ENCODE measurements at places on chromosomes 1 and 21.

DNA sequence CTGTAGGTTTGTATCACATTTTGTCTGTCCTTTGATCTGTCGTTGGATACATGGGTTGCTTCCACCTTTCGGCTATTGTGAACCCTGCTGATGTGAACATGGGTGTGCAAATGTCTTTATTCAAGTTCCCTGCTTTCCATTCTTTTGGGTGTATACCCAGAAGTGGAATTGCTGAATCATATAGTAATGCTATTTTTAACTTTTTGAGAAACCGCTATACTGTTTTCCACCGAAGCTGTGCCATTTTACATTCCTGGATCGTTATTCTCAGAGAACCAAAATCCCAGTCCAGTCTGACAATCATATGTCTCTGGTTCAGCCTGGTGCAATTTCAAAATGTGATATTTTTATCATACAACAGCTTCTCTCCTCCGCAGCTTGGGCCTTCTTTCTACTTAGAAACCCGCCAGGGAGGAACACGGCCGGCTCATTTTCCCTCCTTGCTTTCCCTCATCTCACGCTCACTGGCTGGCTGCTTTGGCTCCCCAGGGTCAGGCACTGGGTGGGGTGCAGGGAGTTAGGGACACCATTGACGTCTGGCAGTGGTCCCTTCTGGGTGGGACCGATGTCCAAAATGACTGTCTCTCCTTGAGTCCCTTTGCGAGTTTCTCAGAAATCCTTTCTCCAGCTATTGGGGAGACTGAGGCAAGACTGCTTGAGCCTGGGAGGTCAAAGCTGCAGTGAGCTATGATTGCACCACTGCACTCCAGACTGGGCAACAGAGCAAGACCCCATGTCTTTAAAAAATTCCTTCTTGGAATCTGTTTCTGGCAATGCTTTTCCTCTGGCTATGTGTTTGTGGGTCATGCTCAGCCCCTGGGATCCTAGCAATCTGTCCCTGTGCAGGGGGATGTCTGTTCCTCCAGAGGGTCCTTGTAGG is 73.5 kb upstream of the AKT3 start:
- DNase-seq = no peak

GRCh38 chr21:46061063-46061462 is 36.8 kb upstream of the COL6A2 start:
- no peak for DNase-seq

DNA sequence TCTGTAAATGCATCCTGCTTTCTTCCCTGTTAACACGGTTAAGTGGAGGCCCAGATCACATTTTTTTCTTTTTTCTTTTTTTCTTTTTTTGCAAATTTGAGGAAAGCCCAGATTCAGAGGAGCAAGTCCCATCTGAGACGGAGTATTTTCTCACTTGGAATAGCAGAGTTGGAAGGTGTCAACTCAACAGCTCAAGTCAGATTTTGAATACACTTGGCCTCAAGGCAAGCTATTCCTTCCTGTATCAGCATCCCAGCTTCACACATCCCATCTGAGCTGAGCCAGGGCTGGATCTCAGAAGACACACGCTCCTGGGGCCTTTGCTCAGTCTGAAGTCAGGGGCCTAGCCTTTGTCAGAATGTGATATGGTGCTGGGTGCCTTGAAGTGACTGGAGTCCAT is 11.5 kb upstream of the TNR start:
- no peak for DNase-seq

DNA sequence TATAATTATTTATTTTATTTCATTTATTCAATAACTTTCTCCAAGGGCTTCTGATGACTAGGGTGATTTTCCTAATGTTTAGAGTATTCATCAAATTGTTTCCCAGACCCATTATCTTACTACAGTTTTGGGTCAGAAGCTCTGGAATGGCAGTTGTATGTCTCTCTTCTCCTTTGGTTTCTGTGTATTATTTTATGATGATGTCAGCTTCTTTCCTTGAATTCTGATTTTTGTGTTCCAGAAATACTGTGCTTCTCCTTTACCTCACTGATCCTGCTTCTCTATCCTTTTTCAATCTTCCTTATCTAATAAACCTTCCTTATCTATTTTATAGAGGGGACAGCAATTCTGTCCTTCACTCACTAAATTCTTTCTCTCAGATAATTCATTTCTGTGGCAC is 48.8 kb downstream of the LRRC8B start:
- no peak for DNase-seq

DNA sequence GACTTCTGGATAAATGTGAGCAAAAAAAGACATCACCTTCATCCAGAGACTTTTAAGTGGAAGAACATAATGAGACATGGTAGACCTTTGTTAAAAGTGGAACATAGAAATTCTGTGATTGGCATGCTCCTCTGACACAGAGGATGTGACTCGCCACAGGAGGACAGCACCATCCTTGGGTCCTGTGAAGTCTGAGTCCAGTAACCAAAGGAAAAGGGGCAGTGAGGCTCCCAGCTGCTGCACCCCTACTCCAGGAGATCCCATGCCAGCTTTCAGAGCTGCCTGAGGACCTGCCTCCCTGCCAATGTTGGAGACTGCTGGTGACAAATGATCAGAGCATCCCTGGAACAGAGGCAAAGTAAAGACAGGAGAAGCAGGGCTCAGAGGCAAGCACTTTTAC is 136.2 kb downstream of the BRINP2 start:
- DNase-seq = no peak

- DNase-seq = no peak
These were observed 5.5 kb downstream of the CACNA1E start for GRCh38 chr1:181488866-181489265.
